ELR (cell line): ENCODE measurements at places on chromosomes 7 and 10.
A peak's percentile ranks its signal among the peaks of the same experiment; 100 is the strongest.

DNA sequence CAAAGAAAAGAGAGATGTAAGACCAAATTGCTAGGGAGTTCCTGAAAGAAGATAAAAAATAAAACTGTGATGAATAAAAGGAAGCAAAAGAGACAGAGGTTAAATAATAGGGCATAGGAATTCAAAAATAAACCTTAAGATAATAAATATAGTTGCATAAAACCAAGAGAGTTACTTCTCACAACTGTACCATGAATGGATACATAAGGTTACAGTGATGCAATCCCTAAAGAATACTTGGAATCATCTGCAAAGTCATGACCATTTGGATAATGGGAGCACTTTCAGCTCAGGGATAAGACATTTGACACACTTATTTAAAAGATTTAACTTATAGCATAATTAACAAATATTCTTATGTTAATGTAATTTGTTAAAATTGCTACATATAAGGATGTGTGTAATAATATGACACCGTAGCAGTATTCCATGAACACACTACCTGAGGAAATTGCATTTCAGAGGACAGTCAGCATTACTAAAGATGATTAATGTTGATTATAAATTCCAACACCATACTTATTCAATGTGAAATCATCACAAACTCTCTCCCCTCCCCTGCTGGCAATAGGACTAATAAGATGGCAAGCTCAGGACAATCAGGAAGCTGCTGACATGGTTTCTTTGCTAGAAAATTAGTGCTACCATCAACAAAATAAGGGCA lies 202.1 kb upstream of the AKR1E2 start:
- peak; percentile 31 for DNase-seq

GRCh38 chr7:140435252-140435895 lies 31.5 kb downstream of the RAB19 start:
- DNase-seq = no peak

GRCh38 chr7:118184565-118184940 lies 589 bp downstream of the LSM8 start:
- DNase-seq = no peak

DNA sequence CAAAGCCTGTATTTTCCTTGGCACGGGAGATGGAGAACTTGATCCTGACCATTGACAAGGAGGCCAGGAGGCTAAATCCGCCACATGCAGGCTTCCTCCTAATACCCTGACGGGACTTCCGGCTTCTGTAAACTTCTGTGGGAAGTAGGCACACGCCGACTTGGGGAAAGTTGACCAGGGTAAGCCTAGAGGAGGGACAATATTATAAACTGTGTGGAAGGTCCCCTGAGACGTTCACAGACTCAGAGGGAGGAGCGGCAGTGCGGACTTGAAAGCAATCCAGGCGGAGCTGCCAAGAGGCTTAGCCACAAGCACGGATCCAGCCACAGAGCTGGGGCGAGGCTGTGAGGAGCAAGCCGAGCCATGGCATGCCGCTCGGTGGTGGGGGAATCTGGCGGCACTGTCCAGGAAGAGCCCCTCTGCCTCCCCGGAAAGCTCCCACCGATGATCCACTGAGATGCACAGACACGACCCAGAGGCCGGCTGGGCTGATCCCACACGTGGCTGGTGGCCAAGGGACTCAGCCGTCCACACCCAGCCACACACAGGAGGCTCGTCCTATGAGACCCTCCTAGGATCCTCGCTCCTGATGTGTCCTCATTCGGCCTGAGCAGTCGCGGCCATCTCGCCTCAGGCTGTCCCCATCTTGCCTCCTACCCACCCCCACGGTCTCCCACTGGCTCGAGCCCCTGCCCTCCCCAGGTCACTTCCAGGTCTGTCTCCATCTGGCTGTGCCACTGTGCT lies 40.0 kb upstream of the INSIG1 start:
- no peak for DNase-seq

DNA sequence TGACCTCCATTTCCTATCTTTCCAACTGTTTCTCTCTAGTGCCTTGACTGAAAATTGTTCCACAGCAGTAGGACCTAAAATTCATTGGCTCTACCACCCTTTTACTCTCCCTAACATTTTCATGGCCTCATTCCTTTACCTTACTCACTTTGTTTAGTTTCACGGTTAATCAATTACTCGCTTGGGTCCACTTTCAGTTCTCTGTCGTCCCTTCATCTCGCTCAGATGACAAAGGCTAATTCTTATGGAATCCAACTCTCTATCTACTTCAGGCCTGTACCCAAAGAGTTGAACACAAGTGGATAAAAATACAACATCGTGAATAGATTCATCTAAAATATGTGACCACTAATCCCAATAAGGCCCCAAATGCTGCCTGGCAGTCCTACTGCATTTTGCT lies 85.9 kb upstream of the ADO start:
- DNase-seq = no peak

GRCh38 chr7:158344706-158345300 lies 242.8 kb downstream of the PTPRN2 start:
- no peak for DNase-seq

DNA sequence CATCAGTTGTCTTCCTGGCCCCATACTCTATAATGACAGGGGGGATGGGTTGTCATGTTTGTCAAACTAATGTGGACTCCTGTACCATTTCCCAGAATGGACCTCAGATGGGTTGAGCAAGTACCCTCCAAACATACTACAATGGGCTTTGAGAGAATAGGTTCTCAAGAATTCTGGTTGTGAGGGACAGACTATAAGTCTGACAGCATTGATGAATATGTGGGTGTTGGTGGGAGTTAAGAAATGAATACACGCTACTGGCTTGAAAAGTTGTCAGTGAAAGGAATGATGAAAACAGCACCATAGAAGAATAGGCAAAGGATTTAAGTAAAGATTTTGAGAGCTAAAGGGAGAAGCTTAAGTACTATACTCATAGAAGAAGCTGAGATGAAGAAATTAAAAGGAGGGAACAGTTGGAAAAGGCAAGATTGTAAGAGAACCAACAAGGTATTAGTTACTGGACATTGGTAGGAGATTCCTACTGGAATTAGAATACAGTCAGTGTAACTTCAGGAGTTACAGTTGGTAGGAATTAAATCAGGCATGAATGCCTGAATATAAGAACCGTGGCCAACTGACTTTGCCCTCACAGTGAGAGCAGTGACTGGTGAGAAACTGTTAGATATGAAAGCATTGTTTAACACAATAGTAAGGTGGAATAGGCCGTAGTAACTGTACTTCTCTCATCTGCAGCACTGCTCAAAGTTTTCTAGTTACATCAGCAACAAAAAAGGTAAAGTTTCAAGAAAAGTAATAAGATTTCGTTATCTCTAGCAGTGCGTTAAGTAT lies 86.3 kb downstream of the LCOR start:
- DNase-seq = no peak

DNA sequence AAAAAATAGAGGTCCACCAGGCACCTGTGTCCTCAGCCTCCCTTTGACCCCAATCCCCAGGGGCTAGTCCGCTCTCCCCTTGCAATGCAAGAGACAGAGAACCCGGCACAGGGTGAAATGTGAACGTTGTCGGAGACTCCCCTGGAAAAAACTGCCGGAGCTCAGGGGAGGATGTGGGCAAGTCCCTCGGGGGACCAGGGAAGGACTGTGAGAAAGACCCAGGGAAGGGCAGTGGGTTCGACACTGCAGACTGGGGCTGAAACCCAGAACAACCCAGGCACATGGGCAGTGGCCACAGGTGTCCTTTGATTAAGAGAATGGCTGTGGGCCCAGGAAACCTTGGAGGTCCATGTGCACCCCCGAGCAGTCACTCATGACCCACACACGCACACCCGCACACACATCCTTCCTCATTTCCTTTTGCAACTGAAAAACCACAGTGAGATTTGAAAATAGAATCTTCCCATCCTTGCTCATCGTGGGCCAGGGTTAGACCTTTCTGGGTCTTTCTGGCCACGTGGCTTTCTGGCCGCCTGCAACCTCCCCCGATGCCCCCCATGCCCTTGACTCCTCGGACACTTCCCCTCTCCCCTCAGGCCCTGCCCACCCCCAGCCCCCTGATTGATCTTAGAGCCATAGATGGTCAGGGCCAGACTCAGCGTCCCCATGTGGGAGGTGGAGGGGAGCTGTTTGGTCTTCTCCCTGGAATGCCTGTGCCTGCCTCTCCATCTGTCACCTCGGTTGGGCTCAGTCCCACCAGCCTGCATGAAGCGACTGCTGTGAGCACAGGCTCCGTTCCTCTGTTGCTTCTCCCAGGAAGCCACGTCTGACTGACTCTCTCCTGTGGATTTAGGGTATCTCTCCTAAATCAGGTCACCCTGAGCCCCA lies 7.9 kb downstream of the LAT2 start:
- peak; percentile 45 for DNase-seq

DNA sequence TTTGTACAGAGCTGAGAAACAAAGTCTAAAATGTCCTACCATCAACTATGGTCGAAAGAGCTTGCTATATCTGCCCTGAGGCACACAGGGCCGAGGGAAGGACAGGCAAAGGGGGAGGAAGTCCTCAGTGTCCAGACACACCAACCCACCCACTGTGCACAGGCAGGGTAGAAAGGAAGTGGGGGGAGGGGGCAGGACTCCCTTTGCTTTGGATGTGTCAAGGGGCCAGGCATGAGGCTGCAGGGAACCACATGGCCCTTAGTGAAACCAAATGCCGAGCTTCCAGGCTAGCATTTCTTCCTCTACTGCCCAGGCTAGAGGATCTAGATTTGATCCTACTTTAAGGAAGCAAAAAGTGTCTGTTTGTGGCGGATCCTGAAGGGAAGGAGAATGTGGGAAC lies 28.6 kb downstream of the KCNH2 start:
- DNase-seq = no peak

GRCh38 chr10:133327651-133328357 lies 8.9 kb downstream of the CALY start:
- no peak for DNase-seq

GRCh38 chr7:84452618-84453017 lies 258.0 kb upstream of the SEMA3A start:
- DNase-seq = no peak

- DNase-seq = no peak
Measured at GRCh38 chr10:36003031-36003600, 361.0 kb upstream of the FZD8 start.

GRCh38 chr7:135843214-135843613 lies 94.6 kb upstream of the FAM180A start:
- DNase-seq = no peak

DNA sequence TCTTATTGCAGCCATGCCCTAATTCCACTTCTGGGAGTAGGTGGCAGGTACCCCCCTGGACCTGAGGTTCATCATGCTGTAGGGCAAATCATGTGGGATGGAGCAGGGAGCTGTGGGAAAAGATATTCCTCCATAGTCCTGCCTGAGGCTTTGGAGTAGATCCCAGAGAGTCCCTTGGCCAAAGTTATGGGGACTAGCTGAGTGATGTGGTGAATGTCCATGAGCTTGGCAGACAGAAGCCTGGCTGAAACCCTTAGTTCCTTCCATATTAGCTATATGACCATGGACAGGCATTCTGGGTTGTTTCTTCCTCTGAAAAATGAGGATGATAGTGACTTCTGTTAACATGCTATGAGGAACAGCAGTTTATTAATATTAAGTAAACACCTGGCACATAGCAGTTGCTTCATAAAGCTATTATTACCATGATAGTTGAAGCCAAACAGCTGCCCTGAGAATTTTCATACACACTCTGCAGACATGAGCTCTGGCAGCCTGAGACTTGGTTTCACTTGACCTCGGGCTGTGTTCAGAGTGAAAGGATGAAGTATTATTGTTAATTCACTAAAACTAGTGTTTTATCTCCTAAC lies 15.0 kb upstream of the IMPDH1 start:
- DNase-seq = no peak

DNA sequence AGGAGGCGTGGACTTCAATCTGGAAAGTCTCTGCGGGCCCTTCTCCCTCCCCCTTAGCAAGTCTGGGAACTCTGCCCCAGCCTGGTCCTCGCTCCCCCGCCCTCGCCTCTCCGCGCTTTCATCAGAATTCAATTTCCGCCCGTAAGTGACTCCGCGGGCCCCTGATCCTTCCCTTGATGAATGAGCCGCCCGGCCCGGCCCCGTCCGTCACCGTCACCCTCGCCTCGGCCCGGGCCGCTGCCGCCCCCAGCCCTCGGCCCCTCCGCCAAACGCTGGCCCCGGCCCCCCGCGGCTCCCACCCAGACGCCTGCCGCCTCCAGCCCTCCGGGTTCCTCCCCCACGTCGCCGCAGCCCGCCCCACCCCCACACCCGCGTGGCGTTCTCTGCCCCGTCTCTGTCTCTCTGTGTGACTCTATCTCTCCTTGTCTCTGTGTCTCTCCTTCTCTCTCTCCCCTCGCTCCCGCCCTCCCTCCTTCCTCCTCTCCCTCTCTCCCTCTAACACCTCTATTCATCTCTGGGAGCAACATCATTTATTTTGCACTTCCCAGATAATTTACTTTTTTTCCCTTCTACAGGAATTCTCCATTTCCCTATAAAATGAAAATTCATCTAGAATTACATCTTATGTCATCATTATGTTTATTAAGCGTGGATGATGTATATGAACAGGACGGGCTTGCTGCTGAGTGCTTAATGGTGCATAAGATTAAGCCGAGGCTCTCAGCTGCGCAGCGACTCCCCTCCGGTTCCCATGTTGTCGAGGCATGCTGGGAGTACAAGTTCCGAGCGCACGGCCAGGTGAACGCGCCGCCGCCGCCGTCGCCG lies 91.2 kb upstream of the PAX2 start:
- no peak for DNase-seq

GRCh38 chr10:132507409-132507955 lies 30.1 kb upstream of the INPP5A start:
- DNase-seq = no peak
